ENCODE measurements at places on chromosomes 16 and 17.

DNA sequence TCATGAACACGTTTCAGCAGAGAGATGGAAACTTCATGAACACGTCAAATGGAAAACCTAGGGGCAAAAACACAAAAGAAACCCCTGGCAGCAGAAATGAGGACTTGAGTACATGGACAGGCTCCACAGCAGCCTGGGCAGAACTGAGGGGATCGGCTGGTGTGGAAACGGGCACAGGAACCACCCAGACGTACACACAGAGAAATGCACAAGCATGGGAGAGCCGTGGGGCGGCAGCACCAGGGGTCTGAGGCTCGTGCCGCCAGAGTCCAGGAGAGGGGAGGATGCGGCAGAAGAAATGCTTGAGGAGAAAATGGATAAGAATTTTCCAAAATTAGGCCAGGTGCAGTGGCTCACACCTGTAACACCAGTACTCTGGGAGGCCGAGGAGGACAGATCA is 30.0 kb downstream of the MAP1LC3B start:
- DNase-seq = no peak

DNA sequence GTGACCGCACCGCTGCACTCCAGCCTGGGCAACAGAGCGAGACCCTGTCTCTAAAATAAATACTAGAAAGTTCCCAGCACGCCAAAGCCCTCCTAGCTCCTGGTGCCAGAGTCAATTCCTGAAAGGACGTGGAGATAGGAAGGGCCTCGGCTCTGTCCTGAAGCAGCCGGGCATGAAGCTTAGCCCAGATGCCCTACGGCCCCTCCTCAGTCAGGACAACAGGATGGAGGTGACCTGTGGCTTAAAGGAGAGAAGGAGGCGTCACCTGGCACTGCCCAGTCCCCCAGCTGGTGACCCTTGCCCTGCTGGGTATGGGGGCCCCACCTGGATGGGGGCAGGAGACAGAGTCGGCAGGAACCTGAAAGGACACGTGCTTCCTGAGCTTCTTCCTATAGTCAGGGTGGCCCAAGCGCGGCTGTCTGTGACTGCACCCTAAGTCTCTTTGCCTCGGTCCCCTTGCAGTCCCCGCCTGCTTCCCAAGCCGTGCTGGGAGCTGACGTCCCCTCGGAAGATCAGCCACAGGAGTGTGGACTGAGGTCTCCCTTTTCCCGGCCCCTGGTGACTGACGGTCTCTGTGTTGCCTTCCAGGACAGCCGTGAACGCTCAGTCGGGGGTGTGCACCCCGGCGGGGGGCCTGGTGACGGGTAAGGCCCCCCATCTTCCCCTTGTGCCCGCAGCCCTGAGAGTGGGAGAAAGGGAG is 14.9 kb upstream of the RNF213 start:
- DNase-seq = no peak

- DNase-seq = no peak
These were observed 4.7 kb downstream of the CDIPT start for GRCh38 chr16:29858149-29858849.

DNA sequence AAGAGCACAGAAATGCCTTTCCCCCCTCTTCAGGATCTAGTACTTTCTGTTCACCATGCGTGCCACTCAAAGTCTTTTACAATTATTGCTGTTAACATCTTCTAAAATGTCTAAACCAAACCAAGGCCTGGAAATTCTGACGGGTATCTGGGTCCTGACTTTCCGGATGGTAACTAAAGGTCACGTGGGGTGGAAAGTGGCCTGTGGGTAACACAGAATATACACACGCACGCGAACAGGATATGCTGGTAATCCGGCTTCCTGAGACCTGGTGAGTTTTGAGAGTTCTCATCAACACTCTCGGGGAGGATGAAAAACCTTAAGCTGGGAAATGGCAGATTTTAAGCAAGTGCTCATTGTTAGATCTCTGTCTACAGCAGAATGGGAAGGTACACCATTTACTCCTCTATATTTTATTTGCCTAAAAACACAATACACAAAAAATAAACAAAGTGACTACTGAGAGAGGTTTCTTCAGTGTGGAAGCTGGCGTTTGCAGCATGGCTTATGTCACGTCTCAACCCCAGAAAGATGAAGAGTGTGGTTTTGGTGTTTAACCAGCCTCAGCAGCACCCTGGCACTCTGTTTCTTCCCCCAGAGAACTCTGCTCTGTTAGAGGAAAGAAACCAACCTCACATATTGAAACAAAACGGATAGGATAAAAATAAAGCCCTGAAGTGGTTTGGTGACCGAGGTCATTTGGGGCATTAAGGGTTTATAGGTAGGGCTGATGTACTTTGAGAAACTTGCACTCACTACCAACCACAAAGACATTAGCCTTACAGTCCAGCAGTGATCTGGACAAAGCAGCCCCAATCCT is 37.3 kb downstream of the SMG6 start:
- DNase-seq = peak; percentile 85

DNA sequence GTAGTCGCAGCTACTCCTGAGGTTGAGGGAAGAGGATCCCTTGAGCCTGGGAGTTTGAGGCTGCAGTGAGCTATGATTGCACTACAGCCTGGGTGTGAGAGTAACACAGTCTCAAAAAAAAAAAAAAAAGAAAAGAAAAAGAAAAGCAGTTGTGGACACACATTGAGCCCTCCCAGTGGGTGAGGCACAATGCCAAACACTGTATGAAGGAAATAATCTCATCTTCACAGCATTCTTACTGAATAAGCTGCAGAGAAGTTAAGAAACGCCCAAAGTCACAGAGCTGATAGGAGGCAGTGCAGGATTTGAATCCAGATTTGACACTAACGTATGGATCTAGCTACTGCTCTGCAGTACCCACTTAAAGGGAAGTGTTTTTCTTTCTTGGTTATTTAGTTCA is 5.9 kb upstream of the LYZL6 start:
- DNase-seq = no peak

DNA sequence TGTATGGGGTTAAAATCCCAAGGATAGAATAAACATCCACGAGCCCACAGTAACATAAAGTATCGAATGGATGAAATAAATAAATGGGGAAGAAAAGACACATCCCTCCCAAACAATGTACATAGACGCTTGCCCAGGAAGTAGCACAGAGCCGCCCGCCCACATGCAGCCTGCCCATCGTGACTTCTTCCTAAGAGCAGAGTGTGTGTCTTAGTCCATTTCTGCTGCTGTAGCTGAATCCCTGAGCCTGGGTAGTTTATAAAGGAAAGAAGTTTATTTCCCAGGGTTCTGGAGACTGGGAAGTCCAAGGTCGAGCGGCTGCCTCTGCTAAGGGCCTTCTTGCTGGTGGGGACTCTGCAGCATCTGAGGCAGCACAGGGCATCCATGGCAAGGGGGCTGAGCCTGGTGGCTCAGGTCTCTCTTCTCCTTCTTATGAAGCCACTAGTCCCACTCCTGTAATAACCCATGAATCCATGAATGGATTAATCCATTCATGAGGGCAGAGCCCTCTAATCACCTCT is 39.4 kb upstream of the ZNF469 start:
- no peak for DNase-seq

DNA sequence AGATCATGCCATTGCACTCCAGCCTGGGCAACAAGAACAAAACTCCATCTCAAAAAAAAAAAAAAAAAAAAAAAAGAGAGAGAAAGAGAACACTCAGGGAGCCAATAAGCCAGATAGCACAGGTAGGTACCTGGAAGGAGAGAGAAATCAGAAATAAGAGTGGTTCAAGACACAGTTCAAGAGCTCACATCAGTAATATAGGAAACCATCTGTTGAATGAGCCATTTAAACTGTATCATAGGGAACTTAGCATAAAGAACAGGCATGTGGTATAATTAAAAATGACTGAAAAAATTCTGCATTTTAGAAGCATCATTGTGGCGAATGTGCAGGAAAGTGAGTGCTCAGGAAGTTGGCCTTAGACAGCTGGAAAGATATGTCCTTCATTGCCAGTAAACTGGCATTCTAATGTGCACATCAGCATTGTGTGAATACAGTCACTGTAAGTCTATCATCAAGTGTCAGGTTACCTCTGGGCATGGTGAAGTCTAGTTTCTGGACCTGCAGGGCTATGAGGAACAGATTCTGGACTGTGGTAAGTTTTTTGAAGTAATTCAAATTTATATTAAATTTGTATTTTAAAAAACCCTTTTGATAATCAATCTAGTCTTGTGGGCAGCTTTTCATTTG is 20.4 kb downstream of the KRT12 start:
- no peak for DNase-seq

DNA sequence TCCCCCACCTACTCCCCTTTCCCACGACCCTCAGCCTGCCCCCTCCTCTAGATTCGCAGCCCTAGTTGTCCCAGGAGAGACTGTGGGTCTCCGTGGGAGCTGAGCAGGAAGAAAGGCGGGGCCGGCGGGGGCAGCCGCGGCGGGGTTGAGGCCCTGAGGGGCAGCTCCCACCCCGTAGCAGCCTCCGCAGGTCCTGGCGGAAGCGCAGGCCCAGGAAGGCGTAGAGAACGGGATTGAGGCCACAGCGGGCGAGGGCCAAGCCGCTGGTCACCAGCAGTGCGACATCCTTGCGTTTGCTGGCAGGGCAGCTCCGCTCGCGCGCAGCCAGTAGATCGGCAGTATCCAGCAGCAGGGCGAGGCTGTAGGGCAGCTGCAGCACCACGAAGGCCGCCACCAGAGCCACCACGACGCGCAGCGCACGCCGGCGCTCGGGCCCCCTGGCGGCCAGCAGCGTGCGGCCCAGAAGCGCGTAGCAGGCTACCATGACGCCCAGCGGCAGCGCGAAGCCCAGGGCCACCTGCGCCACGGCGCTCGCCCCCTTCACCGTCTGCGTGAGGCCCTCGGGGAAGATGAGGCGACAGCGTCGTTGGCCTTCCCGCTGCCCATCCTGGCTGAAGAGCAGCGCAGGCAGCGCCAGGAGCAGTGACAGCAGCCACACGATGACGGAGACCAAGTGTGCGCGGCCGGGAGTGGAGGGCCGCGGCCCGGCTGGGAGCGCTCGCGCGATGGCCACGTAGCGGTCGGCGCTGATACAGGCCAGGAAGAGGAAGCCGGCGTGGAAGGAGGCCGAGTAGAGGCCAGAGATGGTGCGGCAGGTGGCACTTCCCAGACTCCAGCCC is 1.9 kb downstream of the CCR10 start:
- peak; percentile 81 for DNase-seq

GRCh38 chr17:50043290-50044148 is 12.4 kb upstream of the ITGA3 start:
- no peak for DNase-seq

- no peak for DNase-seq
These were observed 24.5 kb downstream of the ABCC3 start for GRCh38 chr17:50659179-50659578.

DNA sequence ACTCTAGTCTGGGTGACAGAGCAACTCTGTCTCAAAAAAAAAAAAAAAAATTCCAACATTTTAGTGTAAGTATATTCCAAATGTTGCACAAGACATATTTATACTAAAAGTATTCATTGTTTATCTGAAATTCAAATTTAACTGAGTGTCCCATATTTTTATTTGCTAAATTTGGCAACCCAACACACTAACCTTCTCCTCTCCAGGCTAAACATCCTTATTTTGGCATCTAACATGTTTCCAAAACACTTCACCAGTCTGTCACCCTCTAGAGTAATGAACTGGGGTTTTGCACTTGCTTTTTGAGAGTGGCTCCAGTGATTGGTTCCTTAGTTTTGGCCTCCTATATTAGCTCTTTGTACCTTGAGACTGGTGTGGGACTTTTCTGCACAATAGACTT is 243.4 kb upstream of the SALL1 start:
- no peak for DNase-seq

DNA sequence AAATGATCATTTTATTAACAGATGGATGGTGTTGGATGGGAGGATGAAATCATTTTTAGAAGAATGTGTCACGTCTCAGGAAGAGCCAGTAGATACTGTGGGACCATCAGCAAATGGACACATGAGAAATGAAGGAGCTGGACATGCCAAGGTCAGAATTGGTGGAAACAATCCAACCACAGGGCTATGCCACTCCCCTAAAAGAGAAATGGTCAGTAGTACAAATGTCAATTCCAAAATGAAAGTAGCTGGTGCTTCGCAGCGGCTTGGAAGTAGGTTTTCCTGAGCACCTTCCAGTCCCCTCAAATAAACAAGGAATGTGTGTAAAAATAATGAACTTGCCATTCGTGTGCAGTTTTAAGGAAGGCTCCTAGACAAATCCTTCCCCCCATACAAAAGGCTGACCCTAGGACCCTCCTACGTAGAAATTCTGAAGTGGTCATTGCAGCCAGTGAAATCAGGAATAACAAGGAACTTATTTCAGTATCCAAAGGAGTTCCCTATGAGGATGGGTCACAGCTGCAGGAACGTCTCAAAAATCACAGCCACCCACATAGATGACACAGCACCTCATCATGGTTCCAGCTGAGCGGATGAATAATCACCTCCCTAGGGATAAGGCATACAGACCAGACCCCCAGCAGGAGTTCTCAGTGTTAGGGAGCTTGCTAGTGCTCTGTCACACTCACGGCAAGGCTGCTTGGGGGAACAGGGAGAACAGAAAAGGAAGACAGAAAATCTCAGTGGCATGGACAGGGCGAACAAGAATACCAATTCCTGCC is 239.2 kb downstream of the HS3ST3A1 start:
- no peak for DNase-seq

GRCh38 chr16:66318505-66318904 is 48.0 kb upstream of the CDH5 start:
- no peak for DNase-seq

DNA sequence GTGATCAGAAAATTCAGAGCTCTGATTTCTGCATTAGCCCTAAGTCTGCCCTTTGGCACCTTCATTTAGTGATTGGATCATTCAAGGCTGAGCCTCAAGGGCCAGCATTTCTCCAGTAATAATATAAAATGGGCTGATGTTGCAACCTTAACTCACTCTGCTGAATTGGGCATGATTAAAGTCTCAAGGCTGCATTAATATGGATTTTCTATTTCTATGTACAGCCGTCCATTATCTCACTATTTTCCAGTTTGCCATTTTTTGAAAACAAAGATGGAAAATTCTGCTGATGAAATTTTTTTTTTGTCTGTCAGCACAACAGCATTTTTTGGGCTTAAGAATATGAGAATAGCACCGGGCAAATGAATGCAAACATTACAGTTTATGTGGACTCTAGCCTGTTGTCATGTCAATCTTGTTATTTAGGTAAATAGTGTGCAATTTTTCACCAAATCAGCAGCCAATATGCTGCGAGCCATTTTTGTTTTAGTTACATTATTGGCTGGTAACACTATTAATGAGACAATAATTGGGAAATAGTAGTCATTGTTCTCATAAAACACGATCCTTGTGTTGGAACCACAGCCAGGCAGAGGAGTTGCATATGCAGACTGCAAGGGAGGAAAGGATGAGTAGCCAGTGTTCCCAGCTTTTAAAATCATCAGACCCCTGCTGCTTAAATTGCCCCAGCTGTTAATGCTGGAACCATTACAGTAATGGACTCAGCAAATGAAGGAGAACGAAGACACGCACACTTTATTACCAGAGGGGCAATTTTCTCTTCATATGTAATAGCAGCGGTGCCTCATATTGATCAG is 10.5 kb downstream of the FTO start:
- DNase-seq = no peak

- DNase-seq = no peak
These were observed 119.1 kb upstream of the ANKFN1 start for GRCh38 chr17:56034197-56034635.

- peak; percentile 89 for DNase-seq
These were observed 141.0 kb upstream of the KCNJ18 start for GRCh38 chr17:21551081-21551881.

GRCh38 chr17:40021451-40021971 is 6.3 kb downstream of the CSF3 start:
- no peak for DNase-seq
